NCI-H1417 treated with DMSO at 0.1 percent for 48 hours (cell line): ENCODE measurements at places on chromosomes 16 and 17.

GRCh38 chr17:66923886-66924285 lies 40.6 kb upstream of the CACNG4 start:
- DNase-seq, result no peak

DNA sequence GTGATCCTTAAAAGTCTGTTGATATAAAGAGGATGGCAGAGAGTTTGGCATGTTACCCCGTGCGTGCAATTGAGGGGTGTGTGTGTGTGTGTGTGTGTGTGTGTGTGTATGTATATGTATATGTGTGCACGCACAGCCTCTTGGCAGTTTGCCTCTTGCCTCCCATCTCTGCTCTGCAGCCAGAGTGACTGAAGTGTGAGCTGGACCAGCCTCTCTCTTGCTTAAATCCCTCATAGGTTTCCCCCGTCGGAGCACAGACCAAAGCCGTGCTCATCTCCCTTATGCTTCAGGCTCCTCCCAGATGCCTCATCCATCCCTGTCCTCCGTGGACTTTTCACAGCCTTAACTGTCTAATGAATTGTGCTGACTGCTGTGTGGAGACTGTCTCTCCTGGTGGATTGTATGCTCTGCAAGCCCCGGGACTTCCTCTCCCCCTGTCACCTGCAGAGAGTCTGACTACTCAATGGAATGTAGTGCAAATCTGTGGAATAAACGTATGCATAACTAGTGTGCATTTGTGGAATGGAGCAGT lies 413.5 kb downstream of the CPPED1 start:
- DNase-seq, result no peak

DNA sequence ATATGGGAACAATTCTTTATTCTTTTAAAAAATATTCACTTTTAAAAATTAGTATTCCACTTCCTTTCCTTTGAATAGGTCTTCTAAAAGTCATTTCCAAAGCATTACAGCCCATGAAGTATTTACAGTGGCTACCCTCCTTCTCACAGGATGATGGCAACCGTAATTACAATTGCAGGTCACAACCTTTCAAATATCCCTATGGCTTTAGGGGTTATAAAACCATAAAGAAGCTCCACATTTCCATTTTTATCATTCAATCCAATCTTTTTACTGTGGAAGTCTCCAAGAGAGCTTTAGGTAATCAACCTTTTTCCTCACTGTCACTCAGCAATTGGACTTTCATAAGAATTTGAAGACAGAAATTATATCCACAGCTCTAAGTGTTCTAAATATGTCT lies 488.9 kb upstream of the CA10 start:
- no peak for DNase-seq

GRCh38 chr17:28549236-28550132 lies 2.9 kb downstream of the UNC119 start:
- no peak for DNase-seq

GRCh38 chr16:75624921-75625334 lies 1.8 kb upstream of the ADAT1 start:
- no peak for DNase-seq

DNA sequence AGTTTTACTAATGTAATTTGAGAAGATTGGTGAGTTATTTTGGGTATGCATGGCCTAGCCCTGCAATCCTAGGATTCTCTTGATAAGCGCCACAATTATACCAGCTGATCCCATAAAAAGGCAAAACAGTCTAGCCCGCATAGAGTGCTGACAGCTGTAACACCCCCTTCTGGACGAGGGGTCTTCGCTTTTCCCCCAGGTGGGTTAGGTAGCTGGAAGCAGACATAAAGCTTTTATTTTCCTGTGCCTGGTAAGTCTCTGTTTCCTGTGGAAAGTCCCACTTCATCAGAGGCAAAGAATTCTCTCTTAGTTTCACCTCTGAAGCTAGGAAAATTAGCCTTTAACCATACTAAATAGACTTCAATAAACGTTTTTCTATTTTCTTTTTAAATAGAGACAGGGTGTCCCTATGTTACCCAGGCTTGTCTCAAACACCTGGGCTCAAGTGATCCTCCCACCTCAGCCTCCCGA lies 108.3 kb downstream of the YPEL2 start:
- DNase-seq, result no peak

DNA sequence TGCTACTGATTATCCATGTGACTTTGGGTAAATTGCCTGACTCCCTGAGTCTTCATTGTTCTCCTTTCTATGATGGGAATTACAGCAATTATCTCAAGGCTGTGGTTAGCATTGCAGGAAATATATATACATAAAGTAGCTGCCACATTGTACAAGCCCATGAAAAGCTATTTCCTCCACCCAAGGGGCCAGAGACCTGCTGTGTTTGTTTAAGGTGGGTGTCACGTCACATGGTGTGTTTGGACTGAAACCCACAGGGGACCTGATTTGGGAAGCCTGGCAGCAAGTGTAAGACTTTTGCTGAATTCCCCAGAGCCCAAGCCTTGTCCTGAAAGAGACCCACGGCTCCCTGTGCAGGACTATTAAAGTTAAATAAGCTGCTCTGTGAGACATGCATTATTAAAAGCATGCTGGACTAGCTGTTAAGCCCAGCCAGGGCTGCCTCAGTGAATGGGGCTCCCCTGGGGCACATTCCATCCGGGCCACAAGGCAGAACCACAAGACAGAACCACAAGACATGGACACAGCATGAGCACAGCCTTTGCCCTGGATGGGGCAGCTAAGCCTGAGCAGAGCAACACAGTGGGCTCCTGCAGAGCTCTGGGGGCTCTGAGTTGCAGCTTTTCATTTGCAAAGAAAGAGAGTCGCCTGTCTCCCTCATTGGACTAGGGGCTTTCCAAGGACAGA lies 148.9 kb downstream of the SPACA3 start:
- no peak for DNase-seq

DNA sequence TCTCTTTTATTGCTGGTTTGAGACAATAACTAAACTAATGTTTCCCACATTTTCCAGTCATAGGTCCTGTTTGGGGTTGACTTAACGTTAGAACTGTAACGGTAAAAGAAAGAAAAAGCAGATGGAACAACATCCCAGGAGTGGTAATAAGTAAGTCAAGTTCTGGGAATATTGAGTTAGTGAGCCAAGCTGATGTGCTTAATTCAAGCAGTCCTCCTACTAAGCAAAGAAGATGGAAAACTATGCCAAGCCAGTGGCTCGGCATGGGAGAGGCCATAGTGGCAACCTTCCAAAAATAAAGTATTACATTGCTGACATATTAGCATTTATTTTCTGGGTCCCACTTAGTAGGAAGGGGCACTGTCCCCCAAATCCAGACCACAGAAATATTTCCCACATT lies 161.7 kb upstream of the CDH5 start:
- DNase-seq, result no peak

- no peak for DNase-seq
Observed at GRCh38 chr16:9136596-9136995, 45.2 kb downstream of the HAPSTR1 start.

DNA sequence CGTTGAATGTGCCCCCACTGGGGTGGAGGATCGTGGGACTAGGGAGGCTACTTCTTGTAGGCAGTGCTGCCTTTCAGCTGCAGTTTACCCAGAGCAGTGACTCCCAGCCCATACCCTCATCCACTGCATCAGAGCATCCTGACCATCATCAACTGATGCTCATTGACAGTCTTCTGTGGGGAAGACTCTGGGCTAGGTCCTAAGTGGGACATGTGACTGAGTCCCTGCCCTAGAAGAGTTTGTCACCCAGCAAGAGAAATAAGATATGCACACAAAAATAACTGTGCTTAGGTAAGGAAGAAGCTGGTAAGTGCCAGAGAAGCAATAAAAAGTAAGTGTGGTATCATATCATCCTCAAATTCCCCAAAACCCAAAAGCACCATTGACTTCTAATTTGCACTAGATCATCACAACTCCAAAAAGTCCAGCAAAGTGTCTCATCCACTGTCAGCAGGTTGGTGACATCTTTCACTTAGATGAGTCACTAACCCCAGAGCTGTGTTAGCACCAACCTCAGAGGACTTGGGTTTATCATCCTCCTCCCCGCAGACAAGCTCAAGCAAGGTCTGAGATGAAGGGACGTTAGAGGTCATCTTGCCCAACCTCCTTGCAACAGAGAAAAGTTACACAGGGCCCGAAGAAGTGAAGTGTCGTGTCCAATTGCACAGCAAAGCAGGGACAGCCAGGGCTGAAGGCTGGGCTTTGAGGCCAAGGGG lies 99.0 kb downstream of the CCDC182 start:
- no peak for DNase-seq

DNA sequence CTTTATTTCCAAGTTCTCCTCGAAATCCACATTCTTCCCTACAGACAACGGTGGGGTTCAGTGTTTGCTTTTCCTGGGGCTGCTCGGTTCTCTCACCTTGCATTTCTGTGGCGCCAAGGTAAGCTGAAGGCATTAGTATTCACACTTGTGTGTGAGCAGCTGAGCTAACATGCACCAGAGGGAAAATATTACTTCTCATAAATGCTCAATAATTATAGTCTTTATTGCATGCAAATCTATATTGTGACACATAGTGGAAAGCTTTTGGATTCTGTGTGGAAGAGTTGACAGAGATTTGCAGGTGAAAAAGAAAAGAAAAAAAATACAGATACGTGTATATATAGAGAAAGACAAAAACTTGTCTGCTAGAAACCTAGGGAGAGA lies 411.8 kb downstream of the MAF start:
- peak; percentile 3 for DNase-seq

DNA sequence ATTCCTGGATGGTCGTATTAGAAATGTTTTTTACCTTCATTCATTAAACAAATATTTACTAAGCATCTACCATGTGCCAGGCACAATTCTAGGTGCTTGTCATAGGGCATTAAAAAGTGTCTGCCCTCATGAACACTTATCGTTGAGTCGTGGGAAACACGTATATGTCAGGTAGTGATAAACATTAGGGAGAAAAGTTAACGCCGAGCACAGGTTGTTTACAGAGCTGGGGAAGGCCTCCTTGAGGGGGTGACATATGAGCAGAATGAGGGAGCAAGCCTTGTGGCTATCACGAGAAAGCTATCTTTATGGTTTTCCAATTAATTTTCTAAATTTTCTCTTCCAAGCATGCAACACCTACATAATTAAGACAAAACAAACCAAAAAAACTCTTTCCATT lies 985 bp upstream of the ZNF213 start:
- DNase-seq, result no peak

DNA sequence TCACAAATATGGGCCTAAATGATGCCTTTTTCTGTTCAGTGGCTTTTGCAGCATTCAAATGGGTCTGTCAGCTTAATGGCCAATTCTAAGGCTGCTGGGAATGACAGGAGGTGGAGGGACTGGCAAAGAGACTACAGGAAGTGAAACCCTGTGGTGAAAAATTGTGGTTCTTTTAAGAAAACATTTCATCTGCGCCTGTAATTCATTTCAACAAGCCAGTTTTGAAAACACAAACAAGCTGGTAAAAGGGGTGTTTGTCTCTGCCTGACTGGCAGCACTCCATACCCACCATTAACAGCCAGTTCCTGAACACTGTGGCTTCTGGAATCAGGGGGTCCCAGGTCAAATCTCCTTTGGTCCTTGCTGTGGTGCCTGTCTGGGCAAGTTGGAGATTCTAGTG lies 3.6 kb upstream of the KDM8 start:
- no peak for DNase-seq

- DNase-seq, result no peak
Observed at GRCh38 chr17:64384253-64385186, 6.1 kb downstream of the PECAM1 start.

- DNase-seq, result no peak
Observed at GRCh38 chr16:14500791-14501190, 129.3 kb downstream of the PARN start.

DNA sequence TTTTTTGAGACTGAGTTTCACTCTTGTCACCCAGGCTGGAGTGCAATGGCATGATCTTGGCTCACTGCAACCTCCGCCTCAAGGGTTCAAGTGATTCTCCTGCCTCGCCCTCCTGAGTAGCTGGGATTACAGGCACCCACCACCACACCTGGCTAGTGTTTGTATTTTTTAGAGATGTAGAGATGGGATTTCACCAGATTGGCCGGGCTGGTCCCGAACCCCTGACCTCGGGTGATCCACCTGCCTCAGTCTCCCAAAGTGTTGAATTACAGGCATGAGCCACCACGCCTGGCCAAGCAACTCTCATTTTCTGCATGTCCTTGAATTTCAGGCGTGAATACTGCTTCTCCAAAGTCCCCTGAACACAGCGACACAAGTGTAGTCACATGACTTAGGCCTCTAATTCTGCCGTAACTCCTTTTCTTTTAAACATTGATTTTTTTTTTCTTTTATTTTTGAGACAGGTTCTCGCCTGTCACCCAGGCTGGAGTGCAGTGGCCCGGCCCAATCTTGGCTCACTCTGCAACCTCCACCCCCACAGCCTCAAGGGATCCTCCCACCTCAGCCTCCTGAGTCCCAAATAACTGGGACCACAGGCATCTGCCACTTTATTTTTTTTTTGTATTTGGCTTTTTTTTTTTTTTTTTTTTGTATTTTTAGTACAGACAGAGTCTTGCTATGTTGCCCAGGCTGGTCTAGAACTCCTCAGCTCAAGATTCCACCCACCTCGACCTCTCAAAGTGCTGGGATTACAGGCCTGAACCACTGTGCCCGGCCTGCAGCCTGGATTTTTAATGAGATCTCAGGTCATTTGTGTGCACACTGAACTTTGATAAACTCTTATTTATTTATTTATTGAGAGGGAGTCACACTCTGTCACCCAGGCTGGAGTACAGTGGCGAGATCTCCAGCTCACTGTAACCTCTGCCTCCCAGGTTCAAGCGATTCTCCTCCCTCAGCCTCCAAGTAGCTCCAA lies 124.6 kb downstream of the KCNJ18 start:
- DNase-seq, result no peak

GRCh38 chr17:67414130-67414529 lies 37.0 kb downstream of the PITPNC1 start:
- no peak for DNase-seq

DNA sequence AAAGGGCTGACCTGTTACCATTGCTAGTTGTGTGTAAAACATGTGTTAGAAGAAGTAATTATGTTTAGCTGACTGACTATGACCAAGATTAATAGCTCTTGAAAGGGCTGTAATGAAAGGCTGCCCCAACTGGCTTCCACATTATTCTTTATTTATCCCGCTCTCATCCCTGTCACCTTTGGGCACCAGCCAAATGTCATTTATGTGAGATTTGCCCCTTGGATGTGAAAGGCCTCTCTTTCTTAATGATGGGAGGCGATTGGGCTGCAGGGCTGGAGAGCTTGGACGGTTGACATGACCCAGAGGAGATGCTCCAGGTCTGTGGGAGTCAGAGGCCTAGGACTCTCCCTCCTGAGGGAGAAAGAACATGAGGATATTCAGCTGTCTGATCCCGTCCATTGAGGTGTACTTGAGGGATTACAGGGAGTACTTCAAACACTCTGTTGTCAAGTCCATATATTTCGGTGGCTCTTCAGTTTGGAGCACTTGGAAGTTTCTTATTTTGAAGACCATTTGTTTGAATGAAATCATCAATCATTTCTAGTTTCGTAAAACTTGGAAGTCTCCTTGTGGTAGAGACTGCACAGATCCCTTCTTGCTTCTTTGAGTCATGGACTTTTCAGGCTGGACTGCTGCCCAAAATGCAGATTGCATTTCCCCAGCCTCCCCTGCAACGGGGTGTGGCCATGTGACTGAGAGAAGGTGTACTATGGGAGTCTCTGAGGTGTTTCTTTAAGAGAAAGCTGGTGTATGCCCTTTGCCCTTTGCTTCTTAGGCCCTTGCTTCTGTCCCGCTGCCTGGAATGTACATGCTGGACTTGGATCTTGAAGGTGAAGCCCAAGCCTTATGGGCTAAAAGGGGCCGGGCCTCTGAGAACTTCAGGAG lies 51.3 kb downstream of the FTO start:
- DNase-seq, result peak; percentile 89
